Midbrain (tissue), 1 donor: ENCODE measurements at places on chromosomes 12 and 14.

- no peak for DNase-seq
Observed at GRCh38 chr12:123494124-123494851, 36.3 kb downstream of the SNRNP35 start.

- DNase-seq = peak; percentile 2
Observed at GRCh38 chr12:21607701-21608100, 3.1 kb upstream of the GYS2 start.

- no peak for DNase-seq
Observed at GRCh38 chr14:65487783-65488494, 75.4 kb downstream of the FUT8 start.

DNA sequence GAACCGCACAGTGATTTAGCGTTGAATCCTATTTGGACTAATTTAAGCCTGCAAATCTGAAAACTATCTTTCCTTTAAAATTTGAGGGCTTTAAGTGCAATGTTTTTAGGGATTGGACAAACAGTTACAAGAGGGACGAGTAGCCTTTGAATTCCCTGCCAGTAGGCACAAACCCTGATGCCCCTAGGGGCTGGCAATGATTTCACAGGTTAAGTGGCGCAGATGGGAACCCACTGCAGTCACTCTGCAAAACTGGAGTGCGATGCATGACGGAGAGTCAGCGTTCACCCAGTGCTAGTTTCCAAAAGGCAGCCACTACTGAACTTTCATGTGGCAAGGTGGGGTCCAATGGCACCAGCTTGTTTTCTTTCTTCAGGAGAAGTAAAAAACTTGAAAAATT, 99.4 kb upstream of the FRMD6 start:
- no peak for DNase-seq

- DNase-seq = no peak
Observed at GRCh38 chr14:32286602-32287001, 42.5 kb upstream of the AKAP6 start.

GRCh38 chr14:65826946-65827345, 414.4 kb downstream of the FUT8 start:
- DNase-seq = no peak

- peak; percentile 65 for DNase-seq
Observed at GRCh38 chr14:31206536-31207286, 882 bp downstream of the HECTD1 start.

GRCh38 chr14:67395086-67395875, 16.7 kb downstream of the PLEK2 start:
- no peak for DNase-seq

DNA sequence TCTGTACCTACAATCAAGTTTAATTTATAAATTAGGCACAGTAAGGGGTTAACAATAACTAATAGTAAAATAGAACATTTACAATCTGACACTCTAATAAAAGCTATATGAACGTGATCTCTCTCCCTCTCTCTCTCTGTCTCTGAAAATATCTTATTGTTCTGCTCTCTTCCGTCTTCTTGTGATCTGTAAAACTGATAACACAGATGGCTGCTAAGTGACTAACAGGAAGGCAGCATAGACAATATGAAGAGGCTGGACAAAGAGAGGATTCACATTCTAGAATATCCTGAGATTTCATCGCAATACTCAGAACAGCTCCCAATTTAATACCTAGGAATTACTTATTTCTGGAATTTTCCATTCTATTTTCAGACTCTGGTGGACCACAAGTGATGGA, 827.2 kb downstream of the FLRT2 start:
- DNase-seq = no peak

DNA sequence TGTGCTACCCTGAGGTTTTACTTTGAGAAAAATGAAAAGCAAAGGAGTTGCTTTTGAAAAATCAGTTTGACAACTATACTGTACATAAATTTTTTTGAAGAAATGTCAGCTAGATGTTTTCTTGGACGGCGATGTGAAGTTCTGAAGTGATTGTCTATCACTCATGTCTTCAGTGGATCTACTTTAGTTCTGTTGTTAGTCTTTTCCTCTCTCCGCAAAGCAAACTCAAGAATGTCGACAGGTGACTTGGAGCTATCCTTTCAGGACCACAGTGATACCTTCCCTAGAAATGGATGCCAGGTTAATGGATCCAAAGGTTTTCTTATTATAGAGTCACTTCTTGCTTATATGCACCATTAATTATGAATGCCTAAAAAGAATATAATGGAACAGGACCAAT, 1.2 kb downstream of the PTPRO start:
- DNase-seq = no peak

GRCh38 chr12:11578461-11578993, 70.9 kb upstream of the ETV6 start:
- DNase-seq = no peak

- DNase-seq = peak; percentile 68
Observed at GRCh38 chr12:121801595-121802484, 2.0 kb upstream of the SETD1B start.

GRCh38 chr12:103755425-103755824, 85.6 kb downstream of the NT5DC3 start:
- no peak for DNase-seq

DNA sequence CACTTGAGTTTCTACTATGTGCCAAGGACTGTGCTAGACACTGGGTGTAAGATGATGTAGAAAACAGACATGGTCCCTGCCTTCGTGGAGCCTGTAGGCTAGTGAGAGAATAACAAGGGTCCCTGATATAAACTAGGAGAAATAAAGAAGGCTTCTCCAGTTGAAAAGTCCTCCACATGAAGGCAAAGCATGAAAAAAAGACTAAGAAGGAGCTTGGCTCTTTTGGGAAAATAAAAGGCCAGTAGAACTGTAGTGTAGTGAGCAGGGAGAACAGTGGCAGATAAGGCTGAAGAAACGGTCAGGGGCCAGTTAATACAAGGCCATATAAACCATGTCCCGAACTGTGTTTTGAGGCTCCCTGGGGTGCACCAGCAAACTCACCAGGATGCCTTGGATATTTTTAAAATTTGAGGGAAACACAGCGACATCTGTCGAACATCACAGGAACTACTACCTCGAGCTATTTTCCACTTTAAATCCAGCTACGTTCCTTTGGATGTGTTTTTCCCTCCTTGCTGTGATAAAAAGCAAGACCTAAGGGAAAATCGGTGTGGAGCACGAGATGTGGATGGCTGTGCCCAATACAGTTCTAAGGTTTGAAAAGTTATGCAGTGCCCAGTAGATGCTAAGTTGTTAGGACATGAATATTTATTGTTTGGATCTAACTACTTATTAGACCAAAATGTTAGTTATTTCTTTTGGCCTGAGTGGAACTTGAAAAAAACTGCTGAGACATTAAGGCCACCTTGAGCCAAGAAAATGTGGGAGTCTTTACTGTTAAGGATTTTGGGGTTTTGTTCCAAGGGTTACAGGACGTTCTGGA, 8.5 kb upstream of the CFL2 start:
- peak; percentile 75 for DNase-seq

DNA sequence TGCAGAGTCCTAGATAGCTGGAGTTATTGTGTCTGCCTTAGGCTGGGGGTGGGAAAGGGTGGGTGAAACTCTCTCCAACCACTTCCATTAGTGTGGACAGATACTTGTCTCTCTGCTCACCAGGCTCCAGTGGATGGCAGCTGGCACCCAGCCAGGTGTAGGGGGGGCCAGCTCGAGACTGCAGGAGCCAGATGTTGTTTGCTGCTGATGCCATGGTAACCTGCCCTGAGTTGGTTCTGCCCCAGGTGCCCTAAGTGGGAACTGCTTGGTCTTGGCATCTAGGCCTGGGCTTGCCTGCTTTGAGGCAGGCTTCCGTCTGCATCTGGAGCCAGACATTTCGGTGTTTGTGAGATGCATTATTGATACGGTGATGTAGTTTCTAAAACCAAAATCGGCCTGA, 82.2 kb downstream of the ADCK1 start:
- DNase-seq = peak; percentile 17

GRCh38 chr14:101428409-101428808, 132.9 kb upstream of the DIO3 start:
- DNase-seq = no peak

- no peak for DNase-seq
Observed at GRCh38 chr14:101562659-101563351, 1.5 kb downstream of the DIO3 start.

DNA sequence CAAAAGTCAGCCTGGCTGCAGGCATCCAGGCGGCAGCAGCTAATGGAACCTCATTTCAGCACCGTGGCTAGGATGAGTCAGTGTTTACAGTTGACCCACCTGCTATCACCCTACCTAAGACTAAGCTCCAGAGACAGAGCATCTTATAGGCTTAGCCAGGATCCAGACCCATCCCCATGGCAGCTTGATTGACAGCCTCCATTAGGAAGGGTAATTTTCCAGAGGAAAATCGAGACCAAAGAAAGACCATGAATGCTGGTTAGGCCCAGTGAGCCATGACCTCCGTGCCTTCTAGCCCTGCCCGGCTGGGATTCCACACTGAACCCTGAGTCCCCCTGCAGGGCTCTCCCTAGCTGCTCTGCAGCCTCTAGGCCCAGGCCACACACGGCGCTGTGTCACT, 38.7 kb downstream of the TUNAR start:
- DNase-seq = no peak

DNA sequence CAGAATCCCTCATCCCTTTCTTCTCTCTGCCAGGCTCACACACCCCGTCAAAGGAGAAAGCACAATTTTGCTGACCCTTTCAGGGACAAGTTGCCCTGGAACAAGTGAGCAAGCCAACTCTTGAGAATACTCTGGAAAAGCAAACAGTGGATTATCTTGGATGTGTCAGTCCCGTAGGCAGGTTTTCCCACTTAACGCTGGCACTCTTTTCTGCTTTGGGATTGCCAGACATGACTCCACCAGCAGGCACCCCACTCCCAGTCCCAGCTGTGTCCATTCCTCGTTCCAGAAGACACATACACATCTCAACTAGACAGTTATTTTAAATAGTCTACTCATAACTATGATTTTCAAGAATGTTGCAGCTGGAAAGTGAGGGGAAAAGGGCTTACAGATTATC, 145.5 kb upstream of the CDKN3 start:
- DNase-seq = no peak

- no peak for DNase-seq
Observed at GRCh38 chr14:23402296-23403138, 5.6 kb downstream of the MYH6 start.
